Stimulated activated CD8-positive, alpha-beta memory T cell treated with anti-CD3 and anti-CD28 coated beads, Interleukin-7, amount 100 ng/mL, for 48 hours (primary cell): ENCODE measurements at places on chromosomes 13 and 19.

- DNase-seq: no peak
These were observed 691 bp downstream of the KIR2DL4 start for GRCh38 chr19:54804101-54804500.

- DNase-seq: no peak
These were observed 40.6 kb downstream of the COL4A2 start for GRCh38 chr13:110347535-110348308.

DNA sequence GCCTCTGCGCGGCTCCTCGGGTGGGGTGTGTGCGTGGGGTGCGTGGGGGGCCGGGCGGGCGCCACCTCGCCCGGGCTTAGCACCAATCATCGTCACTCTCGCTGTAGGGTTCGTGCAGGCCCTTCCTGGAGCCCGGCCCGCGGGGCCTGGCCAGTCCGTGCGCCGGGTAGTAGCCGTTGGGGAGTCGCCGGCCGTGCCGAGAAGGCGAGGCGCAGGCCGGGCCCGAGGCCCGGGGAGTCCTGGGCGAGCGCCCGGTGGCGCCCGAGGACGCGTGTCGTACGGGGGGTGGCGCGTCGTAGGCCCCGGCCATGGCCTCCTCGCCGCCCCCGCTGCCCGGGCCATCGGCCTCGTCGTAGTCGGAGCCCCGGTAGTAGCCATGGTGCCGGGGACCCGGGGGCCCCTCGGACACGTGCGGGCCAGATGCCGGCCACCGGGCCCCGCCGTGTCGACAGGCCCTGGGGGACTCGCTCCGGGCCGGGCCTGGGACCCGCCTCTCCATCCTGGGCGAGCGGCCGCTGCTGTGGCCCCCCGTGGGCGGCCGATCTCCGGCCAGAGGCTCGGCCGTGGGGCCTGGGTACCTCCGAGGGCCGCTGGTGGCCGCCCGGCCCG, 57.1 kb downstream of the IER2 start:
- DNase-seq: no peak

GRCh38 chr19:54432144-54432738, 16.8 kb upstream of the LENG8 start:
- no peak for DNase-seq

DNA sequence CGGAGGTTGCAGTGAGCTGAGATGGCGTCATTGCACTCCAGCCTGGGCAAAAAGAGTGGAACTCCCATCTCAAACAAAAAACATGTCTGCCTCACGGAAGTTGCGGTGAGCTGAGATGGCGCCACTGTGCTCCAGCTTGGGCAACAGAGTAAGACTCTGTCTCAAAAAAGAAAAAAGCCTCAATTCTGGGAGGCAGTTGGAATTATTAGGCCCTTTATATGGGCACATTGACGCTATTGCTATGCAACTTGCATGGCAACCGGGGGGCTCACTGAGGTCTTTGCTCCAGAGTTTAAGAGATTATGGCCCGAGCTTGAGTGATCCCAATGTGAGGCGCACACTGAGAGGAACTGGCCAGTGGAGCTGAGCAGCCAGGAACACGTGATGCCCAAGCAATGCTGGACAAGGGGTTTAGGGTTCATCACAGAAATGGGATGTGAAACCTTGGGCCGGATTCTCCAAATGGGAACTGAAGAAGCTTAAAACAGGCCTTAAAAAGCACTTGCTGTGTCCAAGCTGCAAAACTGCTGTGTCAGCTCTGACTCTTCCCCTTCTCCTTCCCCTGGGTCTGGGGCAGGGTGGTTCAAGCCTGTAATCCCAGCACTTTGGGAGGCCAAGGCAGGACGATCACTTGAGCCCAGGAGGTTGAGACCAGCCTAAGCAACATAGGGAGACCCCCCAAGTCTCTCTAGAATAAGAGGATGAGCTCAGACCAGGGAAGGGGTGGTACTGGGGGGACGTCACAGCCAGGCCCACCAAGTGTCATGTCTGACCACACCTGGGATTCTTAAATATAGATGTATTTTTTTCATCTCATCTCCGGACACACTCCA, 2.5 kb downstream of the FTL start:
- no peak for DNase-seq

GRCh38 chr19:3065675-3066357, 3.5 kb upstream of the TLE5 start:
- no peak for DNase-seq
